ENCODE measurements at places on chromosomes 13 and 19.
A peak's percentile ranks its signal among the peaks of the same experiment; 100 is the strongest.

DNA sequence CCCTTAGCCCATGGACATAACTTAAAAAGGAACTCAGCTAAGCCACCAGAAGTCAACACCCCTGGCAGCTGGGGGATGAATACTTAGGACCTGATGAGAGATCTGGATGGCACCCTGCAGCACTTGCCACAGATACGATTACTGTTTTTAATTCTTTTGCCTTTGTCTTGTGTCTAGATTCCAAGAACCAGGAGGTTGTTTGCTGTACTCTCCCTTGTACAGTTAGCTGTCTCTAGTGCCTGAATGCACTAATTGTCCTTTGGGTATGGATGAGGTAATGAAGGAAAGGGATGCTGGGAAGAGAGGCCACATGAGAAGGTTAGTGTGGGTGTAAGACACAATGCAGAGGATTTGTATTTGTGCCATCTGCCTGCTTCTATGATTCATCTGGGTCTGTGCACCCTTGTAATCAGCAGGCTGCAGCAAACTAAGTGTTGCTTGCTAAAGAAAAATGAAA is 385.8 kb downstream of the KCNRG start:
- DNase-seq = no peak

- peak; percentile 65 for DNase-seq
These were observed 702 bp downstream of the PTH2 start for GRCh38 chr19:49422407-49423070.

- DNase-seq = no peak
These were observed 152.1 kb downstream of the KCTD15 start for GRCh38 chr19:33948651-33949335.

DNA sequence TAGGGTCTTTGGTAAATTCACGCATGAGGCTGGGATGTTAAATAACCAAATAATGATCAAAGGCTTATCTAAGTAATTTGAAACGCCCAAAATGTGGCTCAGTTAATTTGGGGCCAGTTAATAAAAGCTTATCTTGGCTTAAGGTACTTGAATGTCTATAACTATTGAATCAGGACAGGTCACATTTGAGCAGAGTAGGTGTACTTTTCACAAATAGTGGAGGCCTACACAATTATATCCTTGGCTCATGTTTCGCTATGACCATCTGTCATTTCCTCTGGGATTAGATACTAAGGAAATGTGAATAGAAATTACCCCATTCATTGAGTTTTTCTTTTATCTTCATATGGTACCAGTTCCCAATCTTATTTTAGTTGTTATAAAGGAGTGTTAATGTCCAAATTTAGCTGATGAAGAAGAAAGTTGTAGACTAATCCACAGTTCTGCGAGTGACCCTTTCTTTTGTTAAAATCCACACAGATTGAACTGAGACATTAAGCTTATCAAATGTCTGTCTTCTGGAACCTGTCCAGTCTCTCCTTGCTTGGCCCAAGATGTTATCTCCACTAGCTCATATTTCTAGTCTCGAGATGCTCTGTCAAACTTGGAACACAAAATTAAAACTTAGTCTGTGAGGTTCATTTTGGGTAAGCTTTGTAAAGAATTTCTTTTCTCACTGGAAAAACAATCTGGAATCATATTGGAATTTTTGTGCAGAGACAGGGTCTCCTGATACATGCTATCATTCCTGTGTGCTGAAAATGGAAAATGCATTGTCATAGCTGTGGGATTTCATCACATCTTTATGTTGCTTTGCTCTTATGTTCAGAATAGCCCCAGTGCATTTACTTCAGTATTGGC is 31.0 kb downstream of the SLAIN1 start:
- no peak for DNase-seq

DNA sequence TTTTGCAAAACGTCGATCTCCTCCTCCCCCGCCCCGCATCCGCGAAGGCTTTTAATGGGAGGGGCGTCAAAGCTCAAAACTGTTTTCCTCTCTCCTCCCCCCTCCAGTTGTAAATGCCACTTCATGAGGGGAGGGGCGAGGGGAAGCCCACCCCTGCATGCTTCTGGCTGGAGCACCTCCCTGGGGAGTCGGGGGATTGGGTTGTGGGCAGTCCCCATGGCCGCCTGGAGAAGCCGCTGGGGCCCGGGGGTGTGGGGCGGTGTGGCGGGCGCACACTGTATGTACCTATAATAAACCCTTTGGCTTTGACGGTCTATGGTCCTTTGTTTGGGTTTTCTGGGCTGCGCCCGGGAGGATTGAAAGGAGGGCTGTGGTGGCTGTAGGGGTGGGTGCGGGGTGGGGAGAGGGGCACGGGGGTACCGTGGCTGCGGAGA is 505 bp upstream of the SHKBP1 start:
- DNase-seq = no peak

DNA sequence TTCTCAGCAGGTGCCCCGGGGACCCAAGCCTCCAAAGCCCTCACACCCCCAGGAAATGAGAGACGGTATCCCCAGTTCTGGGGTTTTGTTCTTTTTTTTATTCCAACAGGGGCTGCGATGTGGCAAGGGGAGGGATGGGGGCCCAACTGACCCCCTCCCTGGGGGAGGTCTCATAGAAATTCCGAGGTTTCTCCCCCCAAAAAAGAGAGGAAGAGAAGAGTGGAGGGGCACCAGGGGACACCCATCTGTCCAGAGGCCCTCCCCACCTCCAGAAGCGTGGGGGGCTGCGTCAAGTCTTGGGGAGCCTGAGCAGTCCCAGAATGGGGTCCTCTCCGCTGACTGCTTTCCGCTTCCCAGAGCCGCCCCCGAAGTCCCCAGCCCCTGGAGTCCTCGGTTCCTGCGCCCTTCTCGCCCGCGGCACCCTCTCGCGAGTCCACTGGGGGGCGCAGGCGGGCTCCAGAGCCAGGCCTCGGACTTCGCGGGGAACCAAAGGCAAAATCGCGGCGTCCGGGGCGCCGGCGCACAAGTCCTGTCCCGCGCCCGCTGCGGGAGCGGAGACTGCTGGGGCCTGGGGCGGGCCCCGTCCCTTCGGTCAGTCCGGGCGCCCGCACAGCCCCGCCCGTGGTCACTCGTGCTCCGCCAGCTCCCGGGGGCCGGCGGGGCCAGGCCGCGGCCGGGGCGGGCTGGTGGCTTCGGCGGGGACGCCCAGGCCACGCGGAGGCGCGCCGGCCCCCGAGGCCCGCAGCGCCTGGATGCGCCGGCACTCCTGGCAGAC is 4.4 kb upstream of the ATP1A3 start:
- DNase-seq = peak; percentile 42

DNA sequence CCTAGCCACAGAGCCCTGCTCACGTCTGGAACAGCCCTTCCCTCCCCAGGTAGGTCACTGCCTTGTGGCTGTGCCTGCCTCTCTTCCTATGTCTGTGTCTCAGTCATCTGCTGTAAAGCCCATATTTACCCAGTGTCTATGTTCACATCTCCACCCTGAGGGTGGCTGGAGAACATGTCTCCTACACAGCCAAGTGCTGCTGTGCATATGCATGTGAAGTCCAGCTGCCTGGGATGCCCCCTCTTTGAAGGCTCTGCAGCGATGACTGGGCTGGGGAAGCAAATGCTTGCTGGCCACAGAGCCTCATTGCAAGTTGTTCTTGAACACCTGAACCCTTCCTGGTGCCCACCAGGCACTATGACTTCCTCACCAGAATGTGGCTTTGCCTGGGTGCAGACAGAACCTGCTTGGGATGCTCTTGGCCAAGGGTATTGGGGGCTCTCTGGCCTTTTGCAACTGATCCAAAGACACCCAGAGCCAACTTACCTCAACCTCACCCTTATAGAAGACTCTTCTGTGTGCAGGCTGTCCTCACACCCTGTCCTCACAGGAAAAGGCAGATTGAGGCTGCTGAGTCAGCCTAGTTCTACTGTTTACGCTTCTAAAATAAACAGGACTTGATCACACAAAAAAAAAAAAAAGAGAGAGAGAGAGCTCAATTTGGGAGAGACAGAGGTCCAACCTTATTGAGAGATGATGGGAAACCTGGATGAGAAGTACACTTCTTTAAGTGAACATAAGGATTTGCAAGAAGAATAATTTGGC is 26.5 kb downstream of the MRPL57 start:
- DNase-seq = no peak

- peak; percentile 32 for DNase-seq
These were observed at the start of gene TMEM91 for GRCh38 chr19:41376241-41376997. Gene TMEM91, plus strand, starts transcription at chr19:41376533. Its CDS starts 1,777 bp downstream, at chr19:41378310.

DNA sequence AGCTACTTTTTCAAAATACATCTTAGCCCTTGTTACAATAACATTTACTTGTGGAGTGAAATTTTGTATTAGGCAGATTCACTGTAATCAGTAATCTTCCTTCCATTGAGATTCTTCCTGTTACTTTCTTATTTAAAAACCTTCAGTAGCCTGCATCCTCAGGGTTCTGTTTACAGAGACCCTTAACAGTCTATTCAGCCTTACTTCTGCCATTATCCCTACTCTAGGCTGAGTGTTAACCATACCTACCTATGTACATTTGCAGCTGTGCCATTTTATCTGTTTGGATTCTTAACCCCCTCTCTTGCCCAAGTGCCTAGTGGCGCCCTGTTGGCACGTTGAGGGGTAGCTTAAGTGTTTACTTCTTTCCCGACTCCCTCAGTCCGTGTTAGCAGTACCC is 71.9 kb downstream of the LRCH1 start:
- DNase-seq = no peak

GRCh38 chr13:76851961-76852360 is 34.2 kb downstream of the KCTD12 start:
- DNase-seq = no peak

DNA sequence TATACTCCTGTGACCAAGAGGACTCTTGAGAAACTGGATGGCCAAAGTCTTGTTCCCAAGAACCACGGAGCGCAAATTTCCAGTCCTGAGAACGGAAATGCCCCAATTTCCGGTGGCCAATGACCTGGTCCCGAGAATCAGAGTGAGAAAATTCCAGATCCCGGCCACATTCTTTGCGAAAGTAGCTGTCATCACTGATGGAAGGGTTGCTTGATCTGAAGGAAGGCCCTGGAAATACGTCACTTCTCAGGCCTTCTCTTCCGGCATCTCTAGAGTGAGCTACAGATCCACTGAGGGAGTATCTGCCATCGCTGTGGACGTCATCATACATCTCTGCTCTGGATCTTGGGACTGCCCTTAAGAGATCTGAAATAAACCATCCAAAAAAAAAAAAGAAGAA is 7.5 kb downstream of the SUGP2 start:
- DNase-seq = no peak
